ENCODE measurements at places on chromosomes 7 and 10. TPM values are rescaled to one million over a fixed set of nuclear protein-coding genes. Genes with fewer than 3 reads are reported as not detected.

Gene ZNF316
- total RNA-seq: 49.4 TPM

Gene CYP17A1
- total RNA-seq: not detected

Gene SUPV3L1
- total RNA-seq: 39.1 TPM

Gene TMEM209
- 26.8 TPM for total RNA-seq

Gene PPP1R17
- not detected for total RNA-seq
